NCI-H510A treated with DMSO at 0.1 percent for 48 hours (cell line): ENCODE measurements at places on chromosomes 12 and 14.

DNA sequence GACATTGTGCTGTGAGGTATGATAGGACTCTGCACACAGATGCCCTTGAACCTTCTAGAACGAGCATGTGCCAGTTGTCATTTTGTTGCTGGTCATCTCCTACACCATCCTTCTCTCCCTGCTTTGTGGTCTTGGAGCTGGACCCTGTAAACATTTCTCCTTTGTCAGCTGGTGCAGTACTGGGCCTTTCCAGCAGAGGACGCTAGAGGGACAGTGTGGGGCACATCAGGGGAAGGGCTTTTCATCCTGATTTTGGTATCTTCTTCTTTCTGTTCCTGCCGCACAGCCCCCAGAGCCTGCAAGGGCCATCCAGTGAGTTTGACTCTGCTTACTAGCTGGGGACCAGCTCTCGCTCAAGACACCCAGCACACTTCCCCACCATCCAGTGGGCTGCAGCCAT, 484.6 kb downstream of the AACS start:
- DNase-seq = no peak

DNA sequence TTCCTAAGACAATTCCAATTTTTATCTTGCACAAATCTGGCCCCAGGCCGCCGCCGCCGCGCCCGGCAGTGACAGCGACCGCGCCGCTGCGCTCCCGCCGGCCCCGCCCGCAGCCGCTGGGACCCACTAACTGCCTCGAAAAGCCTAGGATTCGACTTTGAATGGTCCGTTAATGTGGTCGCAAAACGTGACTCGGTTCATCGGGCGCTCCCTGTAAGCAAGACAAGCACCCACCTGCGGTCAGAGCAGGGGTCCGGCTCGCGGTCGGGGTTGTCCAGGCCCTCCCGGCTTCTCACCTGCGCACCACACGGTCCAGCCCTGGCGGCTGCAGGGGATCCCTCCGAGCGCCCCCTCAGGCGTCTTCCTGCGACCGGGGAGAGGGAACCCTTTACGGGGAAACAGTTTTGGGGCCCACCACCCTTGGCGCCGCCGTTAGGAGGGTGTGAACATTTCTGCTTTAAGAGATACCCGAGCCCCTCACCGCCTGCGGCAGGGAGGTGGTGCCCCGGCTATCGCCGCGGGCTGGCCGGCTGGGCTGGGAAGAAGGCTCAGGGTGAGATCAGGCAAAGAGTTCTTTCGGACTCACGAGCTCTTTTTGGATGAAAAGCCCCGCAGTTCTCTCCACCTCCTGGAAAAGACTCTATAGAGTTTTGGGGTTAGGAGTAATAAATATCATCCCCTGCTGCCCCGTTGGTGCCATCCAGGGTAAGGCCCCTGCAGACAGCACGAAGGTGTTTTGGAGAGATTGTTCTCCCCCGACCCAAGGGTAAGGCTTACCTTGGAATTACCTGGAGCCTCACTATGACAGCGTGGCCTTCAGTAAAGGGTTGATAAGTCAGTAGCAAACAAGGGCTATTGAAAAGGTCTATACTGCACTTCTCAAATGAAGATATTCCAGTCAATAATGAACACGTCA, 13.6 kb upstream of the FOXJ2 start:
- no peak for DNase-seq

DNA sequence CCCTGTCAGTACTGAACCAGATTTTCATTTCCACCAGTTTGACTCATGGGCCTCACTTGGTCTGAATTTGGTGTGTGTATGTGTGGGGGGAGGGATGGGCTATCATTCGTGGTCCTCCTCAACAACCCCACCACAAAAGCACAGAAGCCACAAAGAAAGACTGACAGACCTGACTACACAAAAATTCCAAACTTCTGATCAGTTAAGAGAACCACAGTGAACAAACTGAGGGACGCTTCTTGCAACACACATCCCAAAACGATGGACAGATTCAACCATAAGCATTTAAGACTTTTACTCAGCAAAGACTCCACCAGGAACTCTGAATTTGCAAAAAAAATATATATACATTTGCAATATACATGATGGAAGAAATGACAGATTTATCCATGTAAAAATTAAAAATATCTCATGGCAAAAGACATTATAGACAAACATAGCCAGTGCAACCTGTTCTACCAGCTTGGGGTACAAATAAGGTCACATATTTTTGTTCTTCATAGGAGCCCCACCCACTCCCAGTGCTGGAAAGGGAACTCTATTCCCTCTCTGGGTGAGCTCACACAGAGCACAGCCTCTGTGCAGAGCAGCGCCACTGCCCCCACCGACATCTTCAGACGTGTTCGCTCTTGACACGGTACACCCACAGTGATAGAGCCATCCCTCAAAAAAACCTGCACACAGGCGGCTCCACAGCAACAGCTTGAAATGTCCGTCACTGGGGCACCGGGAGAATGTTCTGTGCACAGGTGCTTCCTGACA, 49.7 kb downstream of the JAG2 start:
- DNase-seq = no peak

DNA sequence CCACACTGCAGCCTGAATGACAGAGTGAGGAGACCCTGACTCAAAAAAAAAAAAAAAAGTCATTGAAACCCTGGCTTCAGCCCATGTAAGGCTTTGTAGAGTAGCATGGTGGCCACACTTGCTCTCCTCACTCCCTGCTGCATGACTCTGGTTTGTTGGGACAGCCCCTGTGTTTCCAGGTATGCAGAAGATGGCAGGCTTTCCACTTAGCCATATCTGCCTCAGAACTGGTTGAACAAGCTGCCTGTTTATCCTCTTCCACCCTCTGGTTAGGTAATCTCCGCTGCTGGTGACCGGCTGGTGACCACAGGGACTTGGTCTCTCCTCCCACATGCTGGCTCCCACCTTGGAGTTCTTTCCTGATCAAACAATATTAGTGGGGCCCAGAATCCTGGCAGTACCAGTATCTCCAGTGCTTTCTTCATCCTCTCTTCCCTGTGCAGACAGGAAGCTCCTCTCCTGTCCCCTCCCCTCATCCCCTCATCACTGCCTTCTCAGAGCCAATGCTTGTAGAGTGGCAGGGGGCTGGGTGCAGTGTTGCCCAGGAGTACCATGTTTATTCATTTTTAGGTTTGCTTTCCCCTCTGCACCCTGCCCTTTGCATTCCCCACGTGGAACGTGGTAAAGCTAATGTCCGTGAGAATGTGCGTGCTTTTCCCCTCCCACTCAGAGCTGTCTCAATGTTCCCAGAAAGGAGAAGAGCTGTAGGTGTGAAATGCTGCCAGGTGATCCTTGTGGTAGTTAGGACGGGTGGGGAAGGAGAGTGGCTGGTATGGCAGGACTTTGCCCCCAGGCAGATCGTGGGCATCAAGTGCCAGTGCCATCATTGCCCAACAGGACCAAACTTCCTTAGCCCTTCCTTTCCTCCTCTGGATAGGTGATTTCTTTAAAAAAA, 11.3 kb downstream of the ABHD12B start:
- DNase-seq = peak; percentile 3

GRCh38 chr14:64464651-64465050, 648 bp upstream of the AKAP5 start:
- peak; percentile 73 for DNase-seq

DNA sequence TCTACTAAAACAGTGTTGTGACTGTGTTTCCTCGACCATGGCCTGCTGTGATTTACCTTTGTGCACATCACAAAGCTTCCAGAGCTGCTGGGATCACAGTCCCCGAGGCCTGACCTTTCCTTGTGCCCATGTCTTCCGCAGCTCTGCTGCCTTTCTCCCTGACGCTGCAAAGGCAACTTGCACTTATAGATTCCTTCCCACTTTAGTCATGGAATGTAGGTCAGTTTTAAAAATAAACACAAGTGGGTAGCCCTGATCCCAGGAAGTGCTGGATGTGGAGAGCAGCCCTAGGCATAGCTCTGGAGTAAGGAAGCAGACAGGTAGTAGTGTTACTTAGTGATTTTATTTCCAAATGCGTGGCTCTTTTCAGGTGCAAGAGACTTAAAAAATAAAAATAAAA, 825.7 kb downstream of the AACS start:
- no peak for DNase-seq

DNA sequence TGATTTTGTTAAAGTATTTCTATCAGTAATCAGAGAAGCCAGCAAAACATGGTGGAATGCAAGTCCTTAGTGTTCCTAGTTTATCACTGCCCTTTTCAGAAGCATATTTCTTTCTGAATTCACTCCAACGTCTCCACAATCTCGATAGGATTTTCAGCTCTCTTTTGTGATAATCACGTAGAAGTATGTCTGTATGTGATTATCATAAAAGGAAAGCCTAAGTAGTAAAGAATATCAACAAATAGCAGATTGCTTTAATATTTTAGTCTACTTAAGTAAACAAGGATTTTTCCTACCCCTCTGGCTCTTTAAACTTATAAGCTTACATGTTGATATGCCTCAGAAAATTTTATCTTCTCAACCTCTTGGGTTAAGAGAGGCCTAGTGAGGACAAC, 147.4 kb upstream of the NUDT4 start:
- DNase-seq = no peak

DNA sequence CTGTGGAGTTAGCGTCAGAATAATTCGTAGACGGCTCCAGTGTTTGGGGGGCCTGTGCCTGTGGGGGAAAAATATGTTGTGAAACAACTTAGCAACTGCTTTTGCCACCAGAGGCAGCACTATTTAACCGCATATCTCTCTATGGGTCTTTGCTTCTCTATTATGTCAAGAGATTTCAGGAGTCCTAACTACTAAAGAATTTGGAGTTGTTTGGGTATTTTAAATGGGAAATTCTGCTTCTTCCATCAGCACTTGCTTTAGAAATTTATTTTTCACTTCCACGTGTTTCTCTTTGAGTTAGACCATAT, 594 bp upstream of the CLEC14A start:
- no peak for DNase-seq

GRCh38 chr12:115386946-115387345, 703.0 kb upstream of the TBX3 start:
- DNase-seq = no peak
